Activated CD4-positive, alpha-beta memory T cell treated with anti-CD3 and anti-CD28 coated beads, Interleukin-2, amount 10 ng/mL, durations not matched to agents 7 days and 5 days (primary cell): ENCODE measurements at places on chromosomes 2 and 18.

GRCh38 chr2:39488450-39488849, 51.4 kb upstream of the MAP4K3 start:
- no peak for DNase-seq

- DNase-seq: no peak
Observed at GRCh38 chr18:23020555-23021294, 87.6 kb downstream of the RBBP8 start.

DNA sequence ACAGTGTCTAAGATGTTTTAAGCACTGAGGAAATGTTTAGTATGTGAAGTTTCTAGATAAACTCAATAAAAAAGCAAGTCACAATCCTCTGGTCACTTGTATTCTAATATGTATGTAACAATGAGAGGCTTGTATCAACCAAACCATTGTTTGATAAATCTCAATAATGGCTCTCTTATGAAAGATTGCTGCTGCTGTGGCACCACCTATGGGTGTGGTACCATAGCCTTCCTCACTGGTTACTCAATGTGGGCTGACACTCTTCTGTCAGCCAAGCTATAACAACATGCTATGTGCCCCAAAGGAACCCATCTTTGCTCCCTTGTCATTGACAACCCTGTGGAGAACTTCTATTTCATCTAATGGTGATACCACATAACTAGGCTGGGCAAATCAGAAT, 12.6 kb upstream of the RAB1A start:
- no peak for DNase-seq

GRCh38 chr18:56563568-56563967, 74.8 kb downstream of the TXNL1 start:
- DNase-seq: no peak

DNA sequence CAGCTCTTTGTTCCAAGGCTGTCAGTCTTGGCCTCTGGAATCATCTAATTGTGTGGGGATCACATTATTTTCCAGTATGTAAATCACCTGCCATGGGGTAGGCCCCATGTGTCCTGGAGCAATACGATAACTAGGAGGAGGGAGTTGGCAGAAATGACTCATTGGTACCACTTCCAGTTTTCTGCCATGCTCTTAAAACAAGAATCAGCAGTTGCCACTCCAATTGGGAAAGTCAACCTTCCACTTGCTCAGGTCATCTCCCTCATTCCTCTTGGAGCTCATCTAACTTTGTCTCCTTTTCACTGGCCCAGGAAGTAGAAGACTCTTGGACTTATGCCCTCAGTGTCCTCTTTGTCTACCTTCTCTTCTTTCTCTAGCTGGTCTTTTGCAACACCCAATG, 487.0 kb downstream of the SLC4A3 start:
- DNase-seq: no peak

DNA sequence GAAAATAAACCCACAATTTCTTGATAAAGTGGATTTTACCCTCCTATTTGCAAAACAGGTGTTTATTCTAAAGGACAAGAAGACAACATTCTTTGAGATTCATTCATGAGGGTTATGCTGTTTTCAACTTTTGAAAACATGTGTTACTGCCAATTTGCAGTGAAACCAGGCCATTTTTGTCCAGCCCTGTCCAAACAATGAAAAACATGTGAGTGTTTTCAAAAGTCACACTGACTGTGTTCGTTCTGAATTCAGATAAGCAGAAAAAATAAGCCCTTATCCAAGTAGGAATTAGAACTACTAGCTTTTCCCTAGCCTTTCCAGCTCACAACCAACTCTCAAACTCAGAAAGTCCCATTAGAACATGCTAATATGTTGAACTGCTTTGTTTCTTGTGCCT, 148.1 kb upstream of the PID1 start:
- DNase-seq: no peak

DNA sequence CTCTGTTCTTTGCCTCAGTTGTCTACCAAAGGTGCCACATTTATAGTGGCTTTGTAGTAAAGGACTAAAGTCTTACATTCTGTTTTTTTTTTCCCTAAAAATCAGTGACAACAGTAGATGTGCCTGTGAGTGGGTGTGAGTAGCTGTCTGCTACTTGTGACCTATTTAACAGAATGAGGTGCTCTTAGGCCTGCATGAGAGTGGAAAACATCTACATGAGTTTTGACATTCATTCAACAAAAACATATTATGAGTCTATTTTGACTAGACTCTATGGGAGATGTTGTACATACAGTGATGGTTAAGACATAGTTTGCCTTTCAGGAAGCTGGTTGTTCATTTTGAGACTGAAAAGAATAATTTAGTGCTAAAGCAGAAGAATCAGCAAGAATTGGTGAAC, 36.7 kb downstream of the IL1R2 start:
- no peak for DNase-seq

DNA sequence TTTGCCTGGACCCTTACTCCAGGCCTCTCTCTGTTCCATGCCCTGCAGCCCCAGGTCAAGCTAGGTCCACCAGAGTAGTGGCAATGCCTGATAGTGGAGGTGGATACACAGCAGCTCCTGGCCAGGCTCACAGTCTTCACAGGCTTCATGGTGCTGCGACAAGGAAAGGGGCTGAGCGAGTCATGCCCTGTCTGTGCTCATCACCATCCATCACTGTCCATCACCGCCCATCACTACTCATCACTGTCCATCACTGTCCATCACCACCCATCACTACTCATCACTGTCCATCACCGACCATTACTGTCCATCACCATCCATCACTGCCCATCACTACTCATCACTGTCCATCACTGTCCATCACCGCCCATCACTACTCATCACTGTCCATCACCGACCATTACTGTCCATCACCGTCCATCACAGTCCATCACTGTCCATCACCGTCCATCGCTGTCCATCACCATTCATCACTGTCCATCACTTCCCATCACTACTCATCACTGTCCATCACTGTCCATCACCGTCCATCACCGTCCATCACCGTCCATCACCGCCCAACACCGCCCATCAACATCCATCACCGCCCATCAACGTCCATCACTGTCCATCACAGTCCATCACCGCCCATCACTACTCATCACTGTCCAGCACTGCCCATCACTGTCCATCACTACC, 57.1 kb upstream of the OTOS start:
- no peak for DNase-seq
